Omental fat pad (tissue), 4 donors: ENCODE measurements at places on chromosomes 3 and 15.

DNA sequence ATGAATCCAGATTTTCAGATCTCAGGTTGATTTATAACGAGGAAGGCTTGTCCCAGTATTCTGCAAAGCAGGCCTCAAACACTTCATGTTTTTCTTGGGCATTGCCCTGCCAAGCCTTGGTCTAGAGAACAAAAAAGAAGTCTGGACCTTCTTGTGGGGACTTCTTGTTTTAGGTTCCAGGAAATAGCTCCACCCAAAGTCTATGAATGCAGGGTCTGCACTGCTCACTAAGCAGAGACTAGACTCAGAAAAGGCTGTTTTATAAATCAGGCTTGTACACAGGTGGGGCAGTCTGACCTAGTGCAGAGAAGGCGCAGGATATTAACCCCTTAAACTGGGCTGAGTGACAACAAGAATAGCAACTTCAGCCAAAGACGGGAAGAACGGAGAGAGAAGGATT is 44.3 kb downstream of the GLB1 start:
- no peak for DNase-seq

DNA sequence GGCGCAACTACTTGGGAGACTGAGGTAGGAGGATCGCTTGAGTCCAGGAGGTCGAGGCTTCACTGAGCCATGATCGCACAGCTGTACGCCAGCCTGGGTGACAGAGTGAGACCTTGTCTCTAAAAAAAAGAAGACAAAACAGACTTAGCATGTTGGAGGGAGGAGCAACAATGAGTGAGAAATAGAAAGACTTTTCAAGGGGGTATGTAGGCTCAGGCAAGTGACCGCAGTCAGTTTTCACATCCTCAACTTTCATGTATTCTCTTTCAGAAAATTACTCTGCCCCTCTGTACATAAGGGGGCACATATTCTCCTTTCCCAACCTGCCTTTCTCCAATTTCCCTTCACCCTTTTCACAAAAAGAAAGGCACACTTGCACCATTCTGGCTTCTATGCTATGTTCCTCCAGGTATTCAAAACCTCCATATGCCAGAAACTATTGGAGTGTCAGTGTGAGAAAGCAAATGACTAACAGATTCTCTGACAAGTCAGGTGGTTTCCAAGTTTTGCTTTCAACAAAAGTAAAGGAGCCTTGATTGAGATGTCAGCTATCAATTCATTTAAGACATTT is 7.6 kb downstream of the NSUN3 start:
- DNase-seq: no peak

GRCh38 chr3:127853681-127854080 is 31.4 kb upstream of the MGLL start:
- no peak for DNase-seq

- no peak for DNase-seq
Measured at GRCh38 chr15:62879770-62880169, 162.8 kb upstream of the TPM1 start.

GRCh38 chr3:175246766-175247165 is 387.6 kb downstream of the NAALADL2 start:
- DNase-seq: no peak

- no peak for DNase-seq
Measured at GRCh38 chr3:30730967-30731366, 124.6 kb downstream of the TGFBR2 start.

DNA sequence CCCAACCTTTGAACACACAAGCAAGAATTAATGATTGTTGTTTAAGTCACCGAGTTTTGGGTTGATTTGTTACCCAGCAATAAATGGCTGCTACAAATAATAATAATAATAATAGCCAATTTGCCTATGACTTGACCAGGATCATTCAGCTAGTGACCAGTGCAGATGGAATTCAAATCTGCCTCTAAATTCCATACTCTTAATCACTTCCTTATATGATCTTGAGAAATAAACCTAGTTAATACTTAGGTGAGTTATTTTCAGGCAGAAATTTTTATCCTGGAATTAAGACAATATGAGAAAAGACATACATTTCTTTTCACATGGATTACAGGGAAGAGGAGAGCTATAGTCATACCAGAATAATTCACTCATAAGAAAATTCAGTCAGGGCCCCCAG is 116.0 kb upstream of the GALNT15 start:
- DNase-seq: no peak

GRCh38 chr3:172465281-172465680 is 17.0 kb upstream of the GHSR start:
- DNase-seq: no peak

- DNase-seq: no peak
Measured at GRCh38 chr3:12754313-12754712, 4.7 kb downstream of the TMEM40 start.

DNA sequence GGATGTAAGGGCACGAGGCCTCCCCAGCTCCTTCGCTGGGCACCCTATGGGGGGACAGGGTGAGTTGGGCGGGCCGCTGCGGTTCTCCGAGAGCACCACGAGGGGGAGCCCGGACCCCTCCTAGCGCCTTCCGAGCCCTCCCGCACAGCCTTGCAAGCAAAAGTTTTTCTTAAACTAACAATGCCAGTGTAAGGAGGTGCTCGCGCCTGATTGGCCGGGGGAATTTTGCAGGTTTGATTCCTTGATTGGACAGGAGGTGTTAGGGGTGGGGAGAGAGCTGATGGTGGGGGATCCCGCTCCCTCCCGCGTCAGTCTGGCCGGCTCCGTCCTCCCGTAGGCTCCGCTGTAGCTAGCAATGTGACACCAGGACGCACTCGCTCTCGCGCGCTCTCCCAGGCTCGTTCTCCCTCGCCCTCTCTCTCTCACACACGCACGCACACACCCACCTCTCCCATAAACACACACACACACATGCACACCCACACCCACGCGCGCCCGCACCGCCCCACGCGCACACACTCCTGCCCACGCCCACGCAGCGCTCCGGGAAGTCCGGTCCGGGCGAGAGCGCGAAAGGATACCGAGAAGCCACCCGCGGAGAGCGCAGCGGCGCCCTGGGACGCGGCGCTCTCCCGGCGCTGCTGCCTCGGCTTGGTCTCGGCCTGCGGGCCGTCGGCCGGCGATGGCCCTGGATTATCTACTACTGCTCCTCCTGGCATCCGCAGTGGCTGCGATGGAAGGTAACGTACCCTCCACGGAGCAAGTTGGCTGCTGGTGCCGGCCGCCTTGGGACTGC is at the start of gene EPHB1:
EPHB1 (plus strand) TSS at position 311 of the 796 bp plus-strand sequence.
- DNase-seq: peak; percentile 48

- no peak for DNase-seq
Measured at GRCh38 chr3:148759430-148759829, 61.7 kb downstream of the AGTR1 start.

DNA sequence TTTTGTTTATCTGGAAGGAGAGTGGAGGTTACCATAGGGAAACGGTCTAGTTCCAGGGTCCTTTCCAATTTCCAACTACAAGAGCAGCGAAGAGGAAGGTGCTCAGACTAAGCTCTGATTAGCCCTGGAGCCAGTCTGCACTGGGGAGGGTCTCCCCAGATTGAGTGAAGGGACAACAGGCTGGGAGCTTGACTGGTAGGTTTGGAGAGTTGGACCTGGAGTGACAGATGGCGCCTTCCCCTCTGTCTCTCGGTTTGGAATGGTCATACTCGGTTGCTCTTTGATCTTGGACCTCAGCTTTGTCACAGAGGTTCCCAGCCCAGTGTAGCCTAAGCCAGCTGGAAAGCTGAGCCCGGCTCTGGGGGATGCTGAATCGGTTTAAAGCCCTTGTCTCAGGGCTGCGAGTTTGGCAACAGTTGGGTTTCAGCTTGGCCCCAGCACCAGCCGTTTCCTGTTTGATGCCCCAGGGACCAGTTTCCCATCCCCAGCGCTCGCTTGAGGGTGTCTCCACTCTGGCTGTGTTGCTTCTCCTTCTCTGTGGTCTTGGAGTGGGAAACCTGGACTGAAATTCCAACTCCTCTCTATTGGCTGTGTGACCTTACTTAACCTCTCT is 53.1 kb upstream of the ULK4 start:
- DNase-seq: no peak

DNA sequence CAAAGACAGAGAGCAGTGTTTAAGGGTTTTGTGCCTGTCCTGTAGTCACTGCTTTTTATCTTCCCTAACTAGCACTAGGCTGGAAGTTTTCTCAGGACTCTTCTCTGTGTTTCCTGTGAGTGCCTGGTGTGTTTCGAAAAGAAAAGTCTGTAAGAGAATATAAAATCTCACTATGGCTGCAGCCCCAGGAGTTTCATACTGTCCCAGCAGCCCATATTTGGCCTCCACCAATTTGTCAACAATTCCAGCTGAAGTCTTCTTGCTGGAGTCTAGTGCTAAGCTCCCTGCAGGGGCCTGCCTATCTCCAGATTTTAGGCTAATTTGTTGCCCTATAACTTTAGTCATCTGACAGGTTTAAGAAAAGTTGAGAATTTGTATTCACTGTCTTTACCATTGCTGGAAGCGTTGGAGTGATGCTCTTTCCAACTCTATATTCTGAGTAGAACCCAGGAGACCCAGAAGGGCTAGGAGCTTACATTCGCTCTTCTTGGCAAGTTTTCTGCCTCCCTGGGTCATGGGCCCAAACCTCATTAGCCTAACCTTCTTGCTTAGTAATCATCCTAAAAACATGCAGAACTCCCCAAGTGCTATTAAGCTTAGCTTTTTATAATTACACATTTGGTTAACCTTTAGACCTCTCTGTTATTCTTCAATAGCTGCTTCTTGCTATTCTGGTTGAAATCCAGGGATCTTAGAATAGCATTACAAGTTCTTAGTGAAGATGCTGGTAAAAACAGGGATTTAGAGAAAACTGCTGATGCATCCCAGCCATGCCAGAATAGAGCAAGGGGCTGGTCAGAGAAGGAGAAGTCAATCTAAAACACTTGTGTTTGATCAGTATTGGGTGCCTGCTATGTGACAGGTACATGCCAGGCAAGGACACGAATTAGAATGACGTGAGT is 283.1 kb downstream of the NEK10 start:
- no peak for DNase-seq

GRCh38 chr3:192825657-192826200 is 91.9 kb downstream of the MB21D2 start:
- DNase-seq: no peak

DNA sequence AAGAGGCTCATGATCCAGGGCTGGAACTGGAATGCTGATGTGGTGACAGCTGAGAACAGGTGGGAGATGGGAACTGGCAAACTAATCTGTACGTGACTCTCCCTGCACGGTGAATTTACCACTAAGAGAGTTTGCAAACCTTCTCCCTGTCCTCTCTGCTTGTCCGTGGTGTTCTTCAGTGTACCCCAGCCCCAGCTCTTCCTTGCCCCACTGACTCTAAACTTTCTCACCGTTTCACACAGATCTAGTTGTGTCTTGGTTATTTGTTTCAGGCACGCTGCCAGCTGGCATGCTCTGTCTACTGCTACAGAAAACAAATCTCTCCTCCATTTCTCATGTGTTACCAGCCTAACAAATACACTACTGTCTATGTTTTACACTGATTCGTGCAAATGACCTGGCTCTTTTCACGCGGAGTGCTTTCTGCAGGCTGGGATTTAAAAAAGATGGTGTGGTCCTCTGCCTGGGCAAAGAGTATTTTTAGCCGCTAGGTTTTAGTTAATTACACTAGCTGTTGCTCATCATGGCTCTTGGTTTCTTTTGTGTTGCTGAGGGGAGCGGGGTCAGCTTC is 192.7 kb upstream of the LRIG1 start:
- no peak for DNase-seq

DNA sequence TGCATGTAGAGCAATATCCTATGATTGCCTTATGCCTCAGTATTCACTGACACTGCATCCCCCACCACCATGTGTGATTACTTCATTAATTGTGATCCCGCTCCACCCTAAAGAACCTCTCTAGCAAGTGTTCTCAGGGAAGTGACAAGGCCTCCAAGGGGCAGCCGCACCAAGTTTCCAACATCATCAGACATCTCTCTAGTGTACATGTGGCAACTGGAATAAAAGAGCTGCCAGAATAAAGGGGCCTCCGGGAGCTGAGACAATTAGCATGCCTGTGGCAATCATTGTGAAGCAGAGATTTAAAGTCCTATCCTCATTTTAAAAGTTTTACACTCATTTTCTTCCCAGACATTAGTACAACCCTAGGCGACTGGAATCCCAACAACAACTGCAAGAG is 902.1 kb upstream of the SEMA6D start:
- no peak for DNase-seq

GRCh38 chr3:173584838-173585831 is 187.6 kb downstream of the NLGN1 start:
- no peak for DNase-seq

GRCh38 chr3:42071904-42072812 is 19.0 kb upstream of the TRAK1 start:
- no peak for DNase-seq

GRCh38 chr3:107377151-107377550 is at the start of gene CCDC54:
Gene CCDC54, plus strand, starts transcription at chr3:107377439. Its CDS starts 149 bp downstream, at chr3:107377588.
- DNase-seq: no peak
